DND-41 (cell line): ENCODE measurements at places on chromosomes 6 and 20.
A peak's percentile ranks its signal among the peaks of the same experiment; 100 is the strongest.

- DNase-seq = no peak
These were observed 52.6 kb downstream of the TFAP2A start for GRCh38 chr6:10362300-10362699.

DNA sequence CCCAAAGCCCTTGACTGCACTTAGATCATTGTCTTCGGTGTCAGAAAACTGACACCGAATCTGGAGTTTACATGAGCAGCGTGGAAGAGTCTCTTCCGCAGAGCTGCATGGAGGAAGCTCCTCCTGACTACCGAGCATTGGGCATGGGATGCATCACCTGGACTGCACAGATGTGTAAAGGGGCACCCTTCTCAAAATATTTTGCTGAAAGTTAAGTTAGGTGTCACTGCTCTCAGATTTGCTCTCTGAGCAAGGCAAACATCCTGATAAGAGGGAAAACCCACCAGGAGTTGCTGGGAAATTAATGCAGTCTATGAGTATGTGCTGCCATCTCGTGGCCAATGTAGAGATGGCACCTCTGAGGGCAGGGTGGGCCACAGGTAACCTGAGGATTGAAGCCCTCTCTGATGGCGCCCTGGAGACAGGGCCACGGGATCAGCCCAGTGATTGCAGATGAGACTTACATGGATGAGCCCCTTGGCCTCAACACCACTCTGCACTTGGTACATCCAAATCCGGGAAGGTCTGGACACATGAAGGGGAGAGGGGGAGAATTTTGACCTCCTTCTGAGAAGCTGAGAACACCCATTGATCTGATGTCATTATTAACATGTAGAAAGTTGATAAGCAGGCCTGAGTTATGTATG is 129.9 kb downstream of the LPA start:
- DNase-seq = peak; percentile 74

GRCh38 chr20:61328911-61329558 is 77.0 kb downstream of the CDH4 start:
- DNase-seq = no peak

DNA sequence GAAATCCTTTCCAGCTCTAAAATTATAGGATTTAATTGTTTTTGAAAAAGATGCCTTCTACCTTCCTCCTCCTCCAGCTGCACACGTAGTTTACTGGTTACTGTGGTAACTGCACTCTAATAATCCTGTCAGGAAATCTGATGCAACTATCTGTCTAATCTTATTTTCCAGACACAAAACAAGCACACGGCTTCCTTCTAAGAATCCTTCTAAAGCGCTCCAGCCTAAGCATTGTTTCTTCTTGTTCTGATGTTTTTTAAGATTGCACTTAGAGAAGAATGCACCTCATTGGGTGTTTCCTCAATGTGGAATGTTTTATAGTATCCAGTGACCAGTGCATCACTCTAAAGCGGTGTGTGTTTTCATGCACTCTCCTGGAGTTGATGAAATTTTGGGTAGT is 63.6 kb downstream of the CARMIL1 start:
- DNase-seq = no peak

- DNase-seq = no peak
These were observed 450.3 kb upstream of the BTBD3 start for GRCh38 chr20:11467436-11467835.

DNA sequence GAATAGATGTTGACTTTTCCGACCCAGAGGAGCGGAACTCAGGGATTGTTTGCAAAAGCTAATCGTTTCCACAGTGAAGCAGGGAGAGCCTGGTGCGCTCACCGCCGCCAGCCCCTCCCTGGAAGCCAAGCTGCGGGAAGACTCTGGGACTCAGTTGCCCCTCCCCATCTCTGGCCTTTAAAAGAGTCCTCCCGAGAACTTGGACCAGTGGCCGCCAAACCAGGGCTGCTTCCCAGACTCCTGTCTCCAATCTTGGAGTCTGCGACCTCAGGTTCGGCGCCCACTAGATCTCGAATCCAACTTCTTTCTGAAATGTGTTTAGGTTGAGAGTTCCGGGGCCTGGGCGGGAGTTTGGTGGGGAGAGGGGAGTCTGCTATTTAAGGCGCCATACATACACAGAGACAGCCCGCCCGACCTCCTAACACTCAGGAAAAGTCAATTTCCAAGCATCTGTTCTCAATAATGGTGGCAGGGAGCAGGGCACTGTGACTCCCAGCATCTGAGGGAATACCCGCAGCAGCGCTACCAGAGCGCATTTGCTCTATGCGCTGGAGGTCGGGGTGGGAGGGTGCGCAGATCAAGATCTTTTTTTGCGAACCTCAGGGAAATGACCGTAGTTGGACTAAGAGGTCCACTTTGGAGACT is 800 bp upstream of the GRIK2 start:
- no peak for DNase-seq

- no peak for DNase-seq
These were observed 73.4 kb downstream of the ZNF133 start for GRCh38 chr20:18361678-18362077.

DNA sequence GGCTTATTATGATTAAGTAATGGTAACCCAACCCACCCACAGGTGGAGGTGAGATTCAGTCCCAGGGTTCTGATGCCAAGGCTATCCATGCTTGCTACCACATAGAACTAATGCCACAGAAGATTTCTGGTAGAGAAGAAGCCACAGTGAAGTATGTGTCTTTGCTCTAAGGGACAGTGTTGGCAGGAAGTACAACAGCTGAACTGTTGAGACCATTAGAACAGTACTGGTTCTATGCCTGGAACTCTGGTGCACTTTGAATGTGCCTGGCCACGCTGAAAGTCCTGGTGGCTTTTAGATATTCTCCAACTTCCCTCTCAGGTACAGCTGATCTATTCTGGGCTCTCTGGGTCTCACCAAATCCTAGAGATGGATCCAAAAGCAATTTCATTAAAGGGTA is 7.8 kb downstream of the STX7 start:
- no peak for DNase-seq

DNA sequence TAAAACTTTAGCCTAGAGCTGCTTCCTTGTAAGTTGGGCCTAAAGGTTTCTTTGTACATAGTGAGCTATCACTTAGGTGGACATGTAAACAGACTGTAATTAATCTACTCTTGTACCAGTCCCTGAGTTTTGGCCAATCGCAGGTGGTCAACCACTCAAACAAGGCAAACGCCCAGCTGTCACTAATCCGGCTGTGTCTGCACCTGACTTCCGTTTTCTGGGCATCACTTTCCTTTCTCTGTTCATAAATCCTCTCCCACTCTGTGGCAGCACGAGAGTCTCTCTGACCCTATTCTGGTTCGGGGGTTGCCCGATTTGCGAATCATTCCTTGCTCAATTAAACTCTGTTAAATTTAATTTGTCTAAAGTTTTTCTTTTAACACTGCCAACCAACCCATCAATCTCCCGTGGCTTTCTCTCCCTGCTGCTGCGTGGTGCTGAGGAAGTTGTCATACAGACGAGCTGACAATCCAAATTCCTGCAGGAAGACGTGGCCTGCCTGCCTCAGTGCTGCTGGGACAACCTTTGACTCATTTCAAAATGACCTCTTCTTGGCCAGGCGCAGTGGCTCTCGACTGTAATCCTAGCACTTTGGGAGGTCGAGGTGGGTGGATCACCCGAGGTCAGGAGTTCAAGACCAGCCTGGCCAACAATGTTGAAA is 206.3 kb downstream of the QKI start:
- DNase-seq = no peak

DNA sequence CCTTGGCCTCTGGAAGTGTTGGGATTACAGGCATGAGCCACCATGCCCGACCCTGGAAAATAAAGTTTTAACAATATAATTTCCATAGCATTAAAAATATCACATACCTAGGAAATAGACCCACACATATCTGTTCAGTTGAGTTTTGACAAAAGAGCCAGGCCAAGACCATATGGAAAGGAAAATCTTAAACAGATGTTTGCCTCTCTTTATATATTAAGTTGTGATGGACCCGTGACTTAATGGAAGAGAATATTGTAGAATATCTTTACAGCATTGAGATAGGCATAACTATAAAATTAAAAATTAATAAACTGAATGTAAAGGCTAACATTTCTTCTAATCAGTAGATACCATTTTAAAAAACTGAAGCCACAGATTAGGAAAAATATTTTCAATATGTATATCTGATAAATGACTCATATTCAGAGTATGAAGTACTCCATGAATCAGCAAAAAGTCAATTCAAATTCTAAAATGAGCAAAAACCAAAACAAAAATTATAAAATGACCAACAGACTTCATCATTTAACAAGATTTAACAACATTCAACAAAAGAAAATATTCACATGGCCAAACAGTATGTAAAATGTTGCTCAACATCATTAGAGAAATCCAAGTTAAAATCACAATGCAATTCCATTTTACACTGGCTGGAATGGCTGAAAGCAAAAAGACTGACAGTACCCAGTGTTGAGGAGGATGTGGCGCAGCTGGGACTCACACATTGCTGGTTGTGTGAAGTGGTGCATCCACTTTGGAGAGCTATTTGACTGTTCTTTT is 43.3 kb downstream of the GTF2H5 start:
- no peak for DNase-seq

DNA sequence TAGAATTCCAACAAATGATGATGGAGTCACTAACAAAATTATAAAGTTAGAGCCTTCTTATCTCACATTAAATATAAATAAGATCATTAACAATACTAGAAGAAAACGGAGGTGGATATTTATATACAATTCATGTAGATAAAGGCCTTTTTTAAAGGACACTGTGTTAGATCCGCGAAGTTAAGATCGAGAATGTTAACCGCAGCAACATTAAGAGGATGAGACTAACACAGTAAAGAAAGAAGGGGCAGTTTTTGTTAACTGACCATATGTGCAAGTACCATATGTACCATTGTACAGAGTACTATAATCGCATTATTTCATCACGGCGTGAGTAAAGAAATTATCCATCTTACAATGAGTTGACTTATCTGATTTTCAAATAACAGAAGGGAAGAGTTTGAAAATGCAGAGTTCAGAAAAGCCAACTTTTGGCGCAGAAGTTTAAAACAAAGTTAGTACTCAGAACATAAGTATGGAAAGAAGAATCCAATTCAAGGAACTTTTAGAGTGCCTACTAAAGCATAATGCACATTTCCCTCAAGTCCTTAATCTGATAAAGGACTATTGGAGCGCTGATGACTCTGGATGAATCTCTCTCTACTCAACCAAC is 1.4 kb downstream of the FBXL4 start:
- DNase-seq = no peak

GRCh38 chr20:38674765-38675133 is 49.5 kb upstream of the SLC32A1 start:
- DNase-seq = no peak

DNA sequence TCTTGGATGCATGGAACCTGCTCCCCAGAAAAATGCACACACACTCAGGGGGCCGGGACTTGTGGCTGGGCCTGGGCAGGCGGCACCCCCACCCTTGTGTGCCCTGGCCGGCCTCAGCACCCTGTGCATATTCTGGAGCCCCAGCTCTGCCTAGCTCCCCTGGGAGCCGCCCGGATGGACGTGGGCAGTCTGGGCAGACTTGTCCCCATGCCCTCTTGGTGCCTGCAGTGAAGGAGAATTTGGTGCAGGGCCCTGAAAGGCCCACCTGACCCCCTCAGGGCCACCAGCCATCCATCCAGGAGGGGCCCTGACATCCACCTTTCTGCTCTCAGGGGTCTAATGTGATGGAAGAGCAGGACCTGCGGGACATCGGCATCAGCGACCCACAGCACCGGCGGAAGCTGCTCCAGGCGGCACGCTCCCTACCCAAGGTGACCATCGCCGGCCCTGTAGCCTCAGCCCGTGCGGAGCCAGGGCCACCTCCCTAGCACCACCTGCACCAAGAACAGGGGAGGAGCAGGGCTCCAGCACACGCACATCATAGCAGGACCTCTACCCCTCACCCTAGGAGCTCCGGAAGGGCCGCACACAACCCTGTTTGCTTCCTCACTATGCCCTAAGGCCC is 62.8 kb downstream of the TCP11 start:
- no peak for DNase-seq

- no peak for DNase-seq
These were observed 19.2 kb downstream of the RRAGD start for GRCh38 chr6:89392823-89393222.

GRCh38 chr6:101663100-101663499 is 269.6 kb downstream of the GRIK2 start:
- no peak for DNase-seq

DNA sequence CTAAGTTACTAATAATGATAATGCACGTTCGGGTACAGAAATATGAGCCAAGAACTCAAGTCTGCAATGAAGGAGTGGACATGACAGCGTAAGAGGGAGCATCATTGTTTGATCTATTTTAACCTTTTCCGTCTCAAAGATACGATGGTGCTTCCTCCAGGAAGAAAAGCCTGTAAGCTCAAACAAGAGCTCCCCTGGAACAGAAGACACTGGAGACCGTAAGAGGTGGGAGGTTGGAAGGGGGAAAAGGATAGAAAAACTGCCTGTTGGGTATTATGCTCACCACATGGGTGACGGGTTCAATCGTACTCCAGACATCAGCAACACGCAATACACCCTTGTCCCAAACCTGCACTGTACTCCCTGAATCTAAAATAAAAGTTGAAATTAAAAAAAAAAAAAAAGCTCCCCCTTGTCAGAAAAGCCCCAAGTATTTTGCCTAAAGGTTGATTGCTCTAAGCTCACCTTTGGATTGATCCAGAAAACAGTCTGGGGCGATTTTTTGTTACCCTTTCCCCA is 180.5 kb downstream of the TRIM27 start:
- no peak for DNase-seq

- no peak for DNase-seq
These were observed 29.9 kb downstream of the BCAS1 start for GRCh38 chr20:54040531-54040930.

- DNase-seq = no peak
These were observed 14.9 kb upstream of the DDO start for GRCh38 chr6:110430236-110430635.

GRCh38 chr20:8946036-8946940 is 122.6 kb upstream of the PLCB4 start:
- no peak for DNase-seq

GRCh38 chr6:45423111-45423823 is 45.5 kb upstream of the SUPT3H start:
- no peak for DNase-seq

- DNase-seq = no peak
These were observed 144.7 kb upstream of the ZNF217 start for GRCh38 chr20:53738039-53738944.

DNA sequence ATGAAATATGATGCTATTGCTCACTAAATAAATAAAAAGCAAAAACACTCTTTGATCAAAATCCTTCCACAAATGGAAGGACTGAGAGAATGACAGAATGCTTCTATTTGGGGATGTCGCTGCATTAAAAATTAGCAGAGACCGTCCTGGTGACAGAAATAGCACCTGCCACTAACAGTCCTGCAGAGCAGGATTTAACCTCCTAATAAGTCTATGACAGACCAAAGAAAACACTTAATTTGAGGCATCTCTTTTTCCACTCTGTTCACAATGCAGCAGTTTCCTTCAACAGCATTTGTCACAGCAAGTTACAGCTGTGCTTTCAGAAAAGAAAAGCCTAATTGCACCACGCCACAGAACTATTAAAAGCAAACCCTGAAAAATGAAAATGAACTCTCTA is 140.6 kb upstream of the BEND6 start:
- DNase-seq = no peak

DNA sequence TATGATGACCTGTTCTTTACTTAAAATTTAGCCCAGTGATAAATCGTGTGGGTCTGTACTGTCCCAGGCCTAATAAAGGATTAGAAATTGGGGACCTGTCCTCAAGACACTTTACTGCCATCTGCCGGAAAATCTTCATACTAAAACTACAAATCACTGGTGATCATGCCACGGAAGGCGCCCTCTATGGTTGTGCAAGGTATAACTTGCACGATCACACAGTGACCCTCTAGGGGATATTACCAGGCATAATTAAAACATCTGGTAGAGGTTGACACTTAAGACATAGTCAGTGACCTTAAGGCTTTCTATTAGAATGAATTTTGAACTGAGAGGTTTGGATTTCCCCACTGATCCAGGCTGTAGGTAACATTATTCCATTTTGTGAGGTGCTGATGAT is 172.6 kb downstream of the BMP2 start:
- no peak for DNase-seq
